Stimulated activated CD4-positive, alpha-beta T cell treated with anti-CD3 and anti-CD28 coated beads, Interleukin-1b, Interleukin-23, amount 100 ng/mL, for 24 hours (primary cell): ENCODE measurements at places on chromosomes 13 and 19.

DNA sequence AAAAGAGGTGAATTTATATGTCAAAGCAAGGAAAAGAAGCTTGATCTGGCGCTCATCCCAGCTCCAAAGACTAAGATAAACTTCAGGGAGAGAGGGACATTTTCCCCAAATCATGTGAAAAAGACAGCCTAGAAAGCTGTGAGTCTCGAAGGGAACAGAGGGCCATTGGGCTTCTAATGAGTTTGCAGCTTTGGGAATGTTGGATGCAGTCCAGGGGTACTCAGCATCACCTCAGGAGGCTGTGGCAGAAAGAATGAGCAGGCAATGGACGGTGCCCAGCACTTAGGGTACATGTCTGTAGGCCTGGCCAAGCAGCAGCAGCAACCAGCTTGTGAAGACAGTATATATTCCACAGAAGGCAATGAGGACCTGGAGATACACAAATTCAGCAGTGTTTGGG is 25.7 kb upstream of the WASF3 start:
- no peak for DNase-seq

GRCh38 chr19:29629836-29630534 is 23.9 kb downstream of the POP4 start:
- no peak for DNase-seq

DNA sequence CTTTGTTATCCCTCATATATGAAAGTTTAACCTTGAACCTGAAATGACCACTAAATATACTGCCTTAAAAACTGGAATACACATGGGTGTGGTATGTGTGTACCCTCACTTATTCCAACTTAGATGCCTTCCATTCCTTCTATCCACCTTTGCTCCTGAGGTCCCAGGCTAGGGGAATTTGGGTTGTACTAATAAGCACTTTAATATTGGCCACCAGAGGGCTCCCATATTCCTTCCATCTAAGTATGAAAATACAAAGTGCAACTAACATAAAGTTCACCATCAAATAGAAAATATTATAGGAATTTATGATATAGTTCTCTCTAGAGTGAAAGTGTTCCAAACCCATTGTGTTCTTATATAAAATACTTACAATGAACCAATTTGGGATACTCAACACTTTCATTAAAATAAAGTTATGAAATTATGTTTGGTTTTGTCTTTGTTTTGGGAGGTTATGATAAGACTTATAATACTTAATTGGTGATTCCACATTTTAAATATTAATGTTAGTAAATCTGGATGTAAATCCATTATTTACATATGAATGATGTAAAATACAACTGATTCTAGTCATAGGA is 62.3 kb downstream of the ITGBL1 start:
- no peak for DNase-seq

DNA sequence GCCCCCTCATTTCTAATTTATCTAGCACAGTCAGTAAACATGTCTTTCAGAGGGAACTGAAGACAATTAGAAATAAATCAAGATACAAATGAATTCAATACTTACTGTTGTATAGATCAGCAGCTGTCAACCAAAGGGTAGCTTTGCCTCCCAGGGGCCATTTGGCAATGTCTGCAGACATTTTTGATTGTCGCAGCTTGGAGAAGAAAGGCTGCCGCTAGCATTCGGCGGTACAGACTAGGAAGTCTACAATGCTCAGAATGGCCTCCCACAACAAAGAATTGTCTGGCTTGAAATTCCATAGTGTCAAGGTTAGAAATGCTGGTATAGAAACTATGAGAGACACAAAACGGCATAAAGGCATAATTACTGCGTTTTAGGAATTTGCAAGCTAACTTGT is 91.6 kb downstream of the RGCC start:
- no peak for DNase-seq

- no peak for DNase-seq
Measured at GRCh38 chr19:3302755-3303154, 63.6 kb upstream of the NFIC start.

- DNase-seq = no peak
Measured at GRCh38 chr13:26880735-26881134, 120.1 kb upstream of the GPR12 start.

GRCh38 chr19:18684642-18684993 is 1.1 kb downstream of the CRTC1 start:
- no peak for DNase-seq

- DNase-seq = no peak
Measured at GRCh38 chr19:13002166-13002898, 7.1 kb downstream of the NFIX start.

GRCh38 chr19:33721735-33722297 is 74.9 kb upstream of the KCTD15 start:
- DNase-seq = no peak

DNA sequence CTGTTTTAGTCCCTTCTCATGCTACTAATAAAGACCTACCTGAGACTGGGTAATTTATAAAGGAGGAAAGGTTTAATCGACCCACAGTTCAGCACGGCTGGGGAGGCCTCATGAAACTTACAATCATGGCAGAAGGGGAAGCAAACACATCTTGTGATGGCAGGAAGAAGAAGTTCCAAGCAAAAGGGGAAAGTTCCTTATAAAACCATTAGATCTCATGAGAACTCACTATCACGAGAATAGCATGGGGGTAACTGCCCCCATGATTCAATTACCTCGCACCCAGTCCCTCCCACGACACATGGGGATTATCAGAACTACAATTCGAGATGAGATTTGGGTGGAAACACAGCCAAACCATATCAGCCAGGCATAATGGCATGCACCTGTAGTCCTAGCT is 13.0 kb upstream of the STRN4 start:
- DNase-seq = no peak
